ENCODE measurements at places on chromosomes 3 and 15.

- no peak for DNase-seq
These were observed 1.3 kb downstream of the INKA1 start for GRCh38 chr3:49804141-49805041.

GRCh38 chr3:96294143-96294542 is 520.3 kb upstream of the EPHA6 start:
- no peak for DNase-seq

- DNase-seq: no peak
These were observed 78.5 kb downstream of the HMG20A start for GRCh38 chr15:77499087-77499760.

DNA sequence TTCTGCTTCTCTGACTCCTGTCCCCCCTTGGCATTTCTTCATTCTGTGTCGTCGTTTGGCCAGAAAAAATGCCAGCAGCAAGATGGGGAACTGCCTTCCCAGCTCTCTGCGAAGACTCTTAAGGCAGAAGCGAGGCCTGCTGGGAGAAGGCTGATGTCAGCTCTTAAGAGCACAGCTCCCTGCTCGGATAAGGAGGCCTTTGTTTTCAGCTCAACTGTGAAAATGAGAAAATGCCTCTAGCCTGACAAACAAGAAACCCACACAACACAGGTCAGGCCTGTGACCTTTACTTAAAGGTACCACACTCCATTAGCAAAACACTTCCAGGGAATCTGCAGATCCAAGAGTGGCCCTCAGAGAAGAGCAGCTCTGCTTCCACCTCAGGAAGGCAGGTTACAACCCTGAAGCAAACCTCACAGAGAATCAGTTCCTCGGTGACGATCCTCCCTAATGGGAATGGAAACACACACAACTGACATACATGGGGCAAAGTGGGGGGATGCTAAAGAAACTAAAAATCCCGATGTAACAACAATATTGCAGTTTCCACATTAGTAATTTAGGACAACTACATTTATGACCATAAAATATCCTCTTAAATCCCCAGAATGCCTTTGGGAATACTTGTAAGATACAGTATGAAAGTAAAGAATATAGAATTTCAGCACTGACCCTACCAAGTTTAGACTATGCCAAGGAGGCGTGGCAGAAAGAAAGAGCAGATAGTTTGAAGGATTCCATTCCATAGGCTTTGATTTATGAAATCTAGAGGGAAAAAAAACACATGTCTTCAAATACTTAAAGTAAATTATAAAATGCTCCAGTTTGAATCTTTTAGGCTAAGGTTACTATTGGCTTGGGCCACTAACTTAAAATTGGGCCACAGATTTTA is 52.1 kb downstream of the VGLL4 start:
- DNase-seq: peak; percentile 50

DNA sequence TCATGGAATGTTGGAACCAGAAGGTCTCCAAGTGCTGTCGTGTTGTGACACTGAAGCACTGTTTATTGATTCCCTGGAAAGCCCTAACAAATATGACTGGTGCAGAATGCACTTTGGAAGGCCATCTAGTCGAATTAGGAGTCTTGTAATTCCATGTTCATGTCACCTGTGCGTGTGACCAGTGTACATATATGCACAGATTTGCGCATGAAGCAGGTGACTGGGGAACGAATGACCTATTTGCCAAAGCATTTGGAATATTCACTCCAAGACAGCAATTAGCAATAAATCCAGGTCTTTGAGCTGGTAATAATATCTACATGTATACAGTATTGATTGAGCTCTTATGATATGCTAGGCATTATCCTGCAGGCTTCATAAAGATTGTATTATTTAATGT is 177.5 kb upstream of the PFN2 start:
- no peak for DNase-seq

DNA sequence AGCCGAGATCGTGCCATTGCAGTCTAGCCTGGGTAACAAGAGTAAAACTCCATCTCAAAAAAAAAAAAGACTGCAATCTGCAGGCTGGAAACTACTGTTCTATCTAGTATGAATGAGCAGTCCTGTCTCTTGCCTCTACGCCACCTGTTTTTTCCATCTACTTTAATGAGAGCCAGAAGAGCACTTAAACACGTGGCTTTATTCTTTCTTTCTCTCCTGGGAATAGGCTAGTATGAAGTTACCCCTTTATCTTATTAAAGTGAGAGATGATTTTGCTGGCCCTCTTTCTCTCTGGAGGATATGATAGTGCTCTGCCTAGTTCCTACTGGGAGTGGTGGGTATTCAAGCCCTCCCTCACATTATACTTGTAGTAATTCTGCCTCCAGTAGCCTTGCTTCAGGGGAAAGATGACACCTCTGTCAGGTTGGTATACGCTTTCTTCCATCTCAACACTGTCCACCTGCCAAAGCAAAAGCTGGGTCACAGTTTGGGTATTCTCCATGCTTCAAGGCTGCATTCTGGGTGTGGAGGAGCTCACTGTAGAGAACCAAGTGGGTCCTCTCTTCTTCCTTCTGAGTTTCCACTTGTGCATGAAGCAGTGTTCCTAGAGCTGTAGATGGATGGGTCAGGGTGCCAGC is 17.8 kb downstream of the MAPKBP1 start:
- no peak for DNase-seq

DNA sequence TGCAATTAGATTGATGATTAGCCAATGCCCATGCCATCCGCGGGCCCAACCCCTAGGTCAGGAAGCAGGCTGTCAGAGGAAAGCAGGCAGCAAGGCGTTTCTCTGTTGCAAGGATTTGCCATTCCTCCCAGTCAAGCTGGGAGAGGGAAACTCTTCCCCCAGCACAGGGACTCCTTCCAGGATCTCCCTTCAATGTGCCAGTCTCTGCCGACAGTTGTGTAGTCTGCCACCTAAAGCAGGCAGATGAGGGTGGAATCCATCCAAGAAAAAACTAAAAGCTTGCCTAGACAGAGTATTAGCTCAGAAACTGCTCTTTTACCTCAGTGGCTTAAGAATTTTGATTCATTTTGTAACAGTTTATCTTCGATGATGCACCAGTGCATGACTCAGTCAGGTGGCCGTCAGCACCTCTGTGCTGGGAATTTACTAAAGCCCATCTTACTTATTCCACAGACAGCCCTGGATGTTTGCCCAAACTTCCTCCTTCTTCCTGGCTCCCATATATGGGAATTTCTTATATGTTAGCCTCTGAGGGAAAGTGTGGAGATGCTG is 501.5 kb upstream of the THBS1 start:
- DNase-seq: peak; percentile 83

DNA sequence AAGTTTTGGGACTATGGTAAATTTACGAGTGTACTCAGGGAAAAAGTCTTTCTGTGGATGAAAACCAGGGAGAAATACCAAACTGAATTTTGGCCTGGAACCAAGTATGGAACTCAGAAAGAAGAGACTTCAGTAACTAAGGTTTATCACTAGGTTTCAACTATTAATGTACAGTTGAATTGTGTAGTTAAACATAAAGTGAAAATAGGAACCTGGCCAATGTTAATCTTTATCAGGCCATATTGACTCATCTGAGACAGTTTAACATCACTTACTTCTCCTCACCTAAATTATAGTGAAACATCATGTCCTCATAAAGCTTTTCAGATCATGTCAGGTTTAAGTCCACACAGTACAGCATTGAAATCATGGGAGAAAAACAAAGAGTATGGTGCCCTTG is 197.7 kb downstream of the LSAMP start:
- no peak for DNase-seq

GRCh38 chr3:173778251-173778650 is 380.7 kb downstream of the NLGN1 start:
- no peak for DNase-seq

GRCh38 chr15:51718219-51718618 is 19.2 kb downstream of the LYSMD2 start:
- no peak for DNase-seq

DNA sequence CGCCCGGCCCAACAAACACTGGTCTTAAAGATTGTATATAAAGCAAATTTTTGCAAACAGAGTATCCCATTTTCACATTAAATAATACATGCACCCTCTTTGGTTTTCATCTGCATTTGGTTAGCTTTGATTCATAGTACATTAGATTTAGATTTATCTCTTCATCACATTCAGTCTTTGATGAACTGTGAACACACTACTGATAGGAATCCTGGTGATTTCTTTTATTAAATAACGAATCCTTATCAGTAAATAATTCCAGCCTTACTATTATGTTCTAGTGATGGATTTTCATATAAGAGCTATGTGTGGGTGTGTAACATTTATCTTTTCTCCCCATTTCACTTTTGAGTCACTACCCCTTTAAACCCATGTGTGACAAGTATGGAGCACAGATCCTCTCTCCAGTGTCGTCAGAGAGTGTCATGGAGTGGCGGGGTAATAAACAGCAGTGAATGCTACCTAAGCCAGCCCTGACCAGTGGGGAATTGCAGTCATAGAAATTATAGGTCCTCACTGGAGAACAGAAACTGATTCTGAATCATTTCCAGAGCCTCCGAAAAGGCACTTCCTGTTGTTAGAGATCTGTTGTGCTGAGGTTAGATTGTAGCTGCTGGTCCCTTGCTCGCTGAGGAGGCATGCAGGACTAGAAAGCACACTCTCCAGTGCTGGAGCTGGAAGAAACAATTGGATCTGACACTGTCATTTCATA is 22.0 kb downstream of the SLC7A14 start:
- DNase-seq: peak; percentile 14

- DNase-seq: peak; percentile 89
These were observed at the start of gene RHOV for GRCh38 chr15:40873694-40874561. Gene RHOV (minus strand): TSS chr15:40874234. CDS start chr15:40874139, 95 bp downstream.

DNA sequence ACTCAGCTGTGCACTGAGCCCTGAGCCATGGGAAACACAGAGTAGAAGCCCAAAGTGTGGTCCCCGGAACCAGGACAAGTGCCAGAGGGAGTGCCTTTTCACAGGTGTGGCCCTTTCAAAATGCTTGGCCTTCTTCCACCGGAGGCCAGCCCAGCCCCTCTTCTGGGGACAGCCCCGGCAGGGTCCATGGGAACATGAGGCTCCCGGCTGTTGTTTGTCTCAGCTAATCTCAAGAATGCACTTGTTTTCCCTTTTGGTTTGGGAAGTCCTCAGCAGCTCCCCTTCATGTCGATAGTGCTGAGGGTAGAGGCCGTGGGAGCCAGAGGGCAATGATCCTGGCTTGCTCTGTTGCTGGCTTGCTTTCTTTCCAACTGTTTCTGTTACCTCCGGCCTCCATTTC is 91.1 kb upstream of the MRPS22 start:
- DNase-seq: no peak

DNA sequence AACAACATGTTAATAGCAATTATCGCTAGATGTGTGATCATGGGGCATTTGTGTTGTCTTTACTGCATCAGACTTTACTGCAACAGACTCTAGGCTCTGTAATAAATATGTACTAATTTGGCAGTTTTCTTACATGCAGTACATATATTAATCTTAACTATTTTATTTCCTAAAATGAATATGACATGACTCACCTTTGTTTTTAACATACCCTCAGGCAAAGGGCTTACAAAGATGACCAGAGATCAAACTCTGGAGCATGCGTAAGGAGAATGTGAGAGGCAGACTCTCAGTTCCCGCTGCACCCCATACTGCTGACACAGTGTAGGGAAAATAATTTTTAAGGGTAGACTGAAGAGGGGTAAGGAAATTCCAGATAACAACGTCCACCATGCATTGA is 7.2 kb upstream of the FAM174B start:
- peak; percentile 77 for DNase-seq

DNA sequence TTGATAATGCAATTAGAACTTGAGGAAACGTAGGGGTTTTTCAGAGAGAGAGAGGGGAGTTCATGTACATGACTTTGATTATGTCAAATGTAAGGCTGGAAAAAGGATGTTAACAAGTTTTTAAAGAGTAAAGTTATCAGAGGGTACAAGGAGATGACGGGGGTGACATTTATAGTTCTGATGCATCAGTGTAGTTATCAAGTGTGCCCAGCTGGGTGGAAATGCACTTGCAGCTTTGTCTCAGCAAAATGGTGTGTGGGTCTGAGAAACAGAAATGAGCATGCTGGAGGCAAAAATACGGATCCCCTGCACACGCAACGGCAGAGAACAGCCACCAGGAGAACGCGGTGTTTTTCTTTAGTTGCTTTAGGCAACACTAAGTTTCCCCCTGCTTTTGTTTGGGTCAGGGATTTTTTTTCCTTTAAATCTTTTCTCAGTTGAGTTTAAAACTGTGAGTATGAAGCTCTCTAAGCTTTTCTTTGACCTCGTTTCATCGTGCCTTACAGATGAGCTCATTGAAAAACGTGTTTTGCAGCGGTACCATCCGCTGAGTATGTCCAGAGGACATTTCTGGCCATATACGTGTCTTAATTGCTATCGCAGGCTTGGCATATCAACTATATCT is 205.4 kb downstream of the PDZRN3 start:
- no peak for DNase-seq

DNA sequence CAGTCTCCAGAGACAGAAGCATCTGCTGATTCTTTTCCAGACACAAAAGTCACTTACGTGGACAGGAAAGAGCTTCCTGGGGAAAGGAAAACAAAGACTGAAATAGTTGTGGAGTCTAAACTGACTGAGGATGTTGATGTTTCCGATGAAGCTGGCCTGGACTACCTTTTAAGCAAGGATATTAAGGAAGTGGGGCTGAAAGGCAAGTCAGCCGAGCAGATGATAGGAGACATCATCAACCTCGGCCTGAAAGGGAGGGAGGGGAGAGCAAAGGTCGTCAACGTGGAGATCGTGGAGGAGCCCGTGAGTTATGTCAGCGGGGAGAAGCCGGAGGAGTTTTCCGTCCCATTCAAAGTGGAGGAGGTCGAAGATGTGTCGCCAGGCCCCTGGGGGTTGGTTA is 25.4 kb downstream of the SYNM start:
- DNase-seq: no peak

DNA sequence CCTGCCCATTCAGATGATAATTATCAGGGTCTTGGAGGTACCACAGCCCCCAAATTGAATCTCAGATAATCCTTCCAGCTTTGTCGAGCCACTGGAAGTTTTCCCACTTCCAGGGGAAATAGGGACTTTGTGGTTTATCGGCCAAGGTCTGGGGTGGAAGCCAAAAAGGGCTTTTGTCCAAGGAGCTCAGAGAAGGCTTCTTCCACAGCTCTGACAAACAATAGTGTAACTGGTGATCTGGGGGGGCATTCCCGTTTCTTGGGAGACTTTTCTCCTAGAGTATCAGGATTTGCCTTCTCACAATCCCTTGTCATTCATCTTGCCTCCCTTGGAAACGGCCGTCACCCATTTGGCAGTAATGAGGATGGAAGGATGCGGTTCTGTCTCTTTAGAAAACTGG is 18.4 kb downstream of the SRGAP3 start:
- no peak for DNase-seq

All from PC-3 (cell line).